ENCODE measurements at places on chromosomes 4 and X.

DNA sequence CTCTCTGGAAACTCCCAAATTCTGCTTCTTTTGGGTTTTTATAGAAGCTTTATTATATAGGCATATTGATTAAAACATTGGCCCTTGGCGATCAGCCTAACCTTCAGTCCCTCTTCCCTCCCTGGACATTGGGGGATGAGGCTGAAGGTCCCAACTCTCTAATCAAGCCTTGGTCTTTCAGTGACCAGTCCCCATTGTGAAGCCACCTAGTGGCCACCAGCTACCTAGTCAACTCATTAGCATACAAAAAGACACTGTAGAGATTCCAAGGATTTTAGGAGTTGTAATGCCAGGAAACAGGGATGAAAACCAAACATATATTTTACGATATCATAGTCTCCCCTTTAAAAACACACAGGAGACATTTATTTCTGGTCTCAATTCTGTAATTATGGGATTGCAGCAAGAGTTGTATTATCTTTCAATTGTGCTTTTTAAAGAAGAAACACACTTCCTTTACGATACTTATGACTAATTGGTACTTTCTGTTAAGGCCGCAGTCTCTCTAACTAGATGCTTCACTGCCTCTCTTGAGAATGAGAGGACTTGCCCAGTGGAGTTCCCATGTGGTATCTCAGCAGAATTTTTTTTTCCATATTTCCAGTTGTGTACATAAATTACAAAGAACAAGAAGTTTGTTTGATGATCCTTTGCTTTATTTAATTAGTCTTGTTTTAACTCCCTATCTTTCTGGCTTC is 58.2 kb downstream of the WDR17 start:
- no peak for DNase-seq

DNA sequence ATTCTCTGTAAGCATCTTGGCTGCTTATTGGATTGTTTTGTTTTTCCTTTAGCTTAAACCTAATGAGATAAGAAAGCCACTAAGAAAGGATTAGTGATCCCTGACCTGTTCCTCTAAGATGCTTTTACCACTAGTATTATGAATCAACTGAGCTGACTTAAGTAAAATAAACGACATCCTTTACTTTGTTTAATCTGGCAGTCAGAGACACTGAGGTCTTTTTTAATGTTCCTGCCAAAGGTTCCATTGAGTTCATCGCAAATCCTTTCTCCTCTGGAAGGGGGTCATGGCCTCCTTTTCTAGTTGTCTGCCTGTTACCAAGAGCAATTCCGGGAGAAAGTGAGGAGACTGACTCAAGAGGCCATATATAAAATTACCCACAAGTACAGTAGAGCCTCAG is 1038.3 kb upstream of the SLIT2 start:
- no peak for DNase-seq

- DNase-seq = no peak
Measured at GRCh38 chrX:69313617-69314290, 148.5 kb upstream of the PJA1 start.

DNA sequence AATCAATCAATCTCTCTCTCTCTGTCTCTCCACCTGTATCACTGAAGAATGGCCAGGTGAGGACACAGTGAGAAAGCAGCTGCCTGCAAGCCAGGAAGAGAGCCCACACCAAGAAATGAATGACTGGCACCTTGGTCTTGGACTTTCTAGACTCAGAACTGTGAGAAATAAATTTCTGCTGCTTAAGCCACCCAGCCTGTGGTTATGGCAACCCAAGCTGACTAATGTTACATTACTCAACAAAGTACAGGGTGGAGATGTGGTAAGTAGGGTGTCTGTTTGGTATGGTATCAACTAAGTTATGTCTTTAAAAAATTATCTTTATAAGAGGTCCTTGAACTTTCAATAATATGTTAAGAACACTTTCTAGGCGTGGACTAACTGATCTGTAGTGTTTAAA is 159.3 kb downstream of the EPHA5 start:
- DNase-seq = no peak

DNA sequence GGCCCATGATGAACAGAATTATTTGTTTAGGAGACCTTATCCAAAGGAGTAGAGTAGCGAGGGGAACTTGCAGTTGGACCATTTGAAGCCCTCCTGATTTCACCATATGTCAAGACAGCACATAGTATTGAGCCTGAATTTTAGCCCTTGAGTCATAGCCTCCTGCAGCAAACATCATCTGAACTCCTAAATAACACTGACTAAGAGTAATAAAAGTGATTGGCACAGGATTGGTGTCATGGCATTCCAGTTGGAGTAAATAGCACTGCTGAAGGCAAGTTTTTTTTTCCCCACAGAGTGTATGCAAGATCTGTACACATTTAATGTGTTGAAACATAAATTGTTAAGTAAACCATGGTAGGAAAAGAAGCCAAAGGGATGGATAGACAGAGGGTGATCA is 89.0 kb downstream of the COMMD8 start:
- no peak for DNase-seq

DNA sequence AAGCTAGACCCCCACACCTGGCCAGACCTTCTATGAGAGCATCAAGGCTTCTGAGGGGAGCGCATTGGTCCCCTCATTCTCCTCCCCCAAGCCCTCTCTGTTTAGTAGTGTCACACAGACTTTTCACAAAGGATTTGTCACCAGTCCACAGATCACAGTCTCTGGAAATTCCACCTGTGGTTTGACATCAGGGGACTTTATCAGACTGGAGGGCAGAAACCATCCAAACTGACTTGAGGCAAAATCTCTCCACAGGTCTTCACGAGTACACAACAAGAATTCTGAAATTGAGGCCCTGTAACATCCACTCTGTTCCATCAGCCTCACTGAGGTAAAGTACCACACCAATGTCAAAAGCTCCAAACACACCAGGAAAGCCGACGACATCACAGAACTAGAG is 112.5 kb downstream of the SH3KBP1 start:
- no peak for DNase-seq

- DNase-seq = no peak
Measured at GRCh38 chrX:50168241-50168687, 32.5 kb downstream of the AKAP4 start.

DNA sequence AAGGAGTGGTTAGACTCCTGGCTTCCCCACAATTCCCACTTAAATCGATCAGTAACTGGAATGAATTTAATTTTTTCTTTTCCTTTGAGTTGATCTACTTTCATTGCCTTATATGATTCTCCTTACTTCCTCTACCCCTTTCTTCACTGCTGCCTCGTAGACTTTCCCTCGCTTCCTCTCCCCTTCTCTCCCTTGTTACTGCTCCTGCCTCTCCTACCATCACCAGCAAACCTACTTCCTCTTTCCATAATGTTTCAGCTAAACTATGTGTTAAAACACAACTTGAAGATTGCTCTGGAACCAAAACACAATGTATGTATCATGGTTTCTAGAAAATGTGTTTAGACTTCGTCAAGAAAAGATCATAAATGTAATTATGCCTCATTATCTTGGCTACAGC is 132.0 kb upstream of the TET2 start:
- no peak for DNase-seq

Measured in CD4-positive, alpha-beta T cell treated with Interleukin-15 for 4 hours (primary cell).